ENCODE measurements at places on chromosomes 3 and 15. TPM values are rescaled to one million over a fixed set of nuclear protein-coding genes. Genes with fewer than 3 reads are reported as not detected.

ZCWPW2 gene
- total RNA-seq, result 1.1 TPM

PARP15 gene
- 11.4 TPM for total RNA-seq

TBL1XR1 gene
- total RNA-seq, result 160 TPM

AMOTL2 gene
- total RNA-seq, result 77.8 TPM

HGD gene
- 1.7 TPM for total RNA-seq

ZMYND10 gene
- total RNA-seq, result 32.8 TPM

TMEM207 gene
- not detected for total RNA-seq

CCR8 gene
- not detected for total RNA-seq

- no peak overlapping the region for H3K4me3 ChIP-seq
- no peak overlapping the region for H3K27ac ChIP-seq
Observed at GRCh38 chr3:31106204-31106603, 211.7 kb upstream of the GADL1 start.

GRCh38 chr3:46701181-46701939 is at the start of gene TMIE:
Gene TMIE, plus strand, starts transcription at chr3:46701392. Its CDS starts 96 bp downstream, at chr3:46701488.
- H3K27ac ChIP-seq, result peak within 1 kb of the TSS; percentile 41
- DNase-seq, result no peak

DNA sequence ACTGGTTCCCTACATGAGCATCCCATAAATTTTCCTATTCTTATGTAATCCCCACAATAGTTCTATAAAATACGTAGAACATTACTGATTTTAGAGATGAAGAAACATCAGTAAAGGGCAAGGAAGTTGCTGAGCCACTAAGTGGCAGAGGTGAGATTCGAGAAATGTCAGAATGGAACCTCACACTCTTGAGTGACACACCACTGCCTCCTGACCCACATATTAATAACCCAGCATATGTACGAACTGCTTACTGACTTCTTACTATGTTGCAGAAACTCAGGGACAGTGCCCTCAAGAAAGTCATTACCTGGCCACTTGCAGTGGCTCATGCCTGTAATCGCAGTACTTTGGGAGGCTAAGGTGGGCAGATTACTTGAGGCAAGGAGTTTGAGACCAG is 1022.4 kb downstream of the FHIT start:
- no peaks in the 10 kb centered on the region for H3K36me3 ChIP-seq
- H3K27ac ChIP-seq, result no peak overlapping the region
- no peak overlapping the region for H3K4me3 ChIP-seq
- no peaks in the 10 kb centered on the region for H3K4me1 ChIP-seq
- no peak for DNase-seq
- no peaks in the 10 kb centered on the region for H3K27me3 ChIP-seq

DNA sequence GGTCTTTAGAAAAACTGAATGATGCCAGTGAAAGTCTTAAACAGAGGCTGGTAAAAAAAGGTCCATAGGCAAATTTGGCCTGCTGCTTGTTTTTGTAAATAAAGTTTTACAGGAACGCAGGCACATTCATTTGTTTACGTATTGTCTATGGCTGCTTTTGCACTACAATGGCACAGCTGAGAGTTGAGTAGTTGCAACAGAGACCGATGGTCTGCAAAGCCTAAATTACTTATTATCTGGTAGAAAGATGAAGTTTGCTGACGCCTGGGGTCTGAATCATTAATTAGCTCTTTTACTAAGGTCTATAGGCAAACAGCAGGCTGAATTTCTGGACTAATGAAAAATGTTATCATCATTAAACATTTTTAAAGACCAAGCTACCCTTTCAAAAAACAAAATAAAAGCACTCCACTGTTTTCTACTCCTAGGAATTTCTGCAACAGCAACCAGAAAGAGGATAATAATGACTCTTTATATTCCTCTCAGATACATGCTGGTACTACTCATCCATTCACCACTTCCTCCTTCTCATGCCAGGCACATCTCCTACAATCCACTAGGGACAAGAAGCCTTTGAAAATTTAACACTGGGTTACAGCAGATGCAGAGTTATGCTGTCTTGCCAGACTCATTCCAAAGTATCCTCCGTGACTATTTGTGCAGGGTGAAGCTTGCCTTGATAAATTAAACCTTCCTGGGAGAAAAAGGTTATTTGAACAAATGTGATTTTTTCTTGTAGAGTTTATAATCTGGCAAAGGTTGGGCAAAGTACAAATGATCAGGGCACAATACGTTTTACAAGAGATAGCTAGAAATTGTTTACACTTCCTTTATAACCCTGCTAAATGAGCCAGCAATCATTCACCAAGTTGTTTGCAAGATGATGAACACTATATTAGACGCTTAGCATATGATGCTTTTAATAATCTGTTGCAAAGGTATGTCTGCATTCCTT is 6.0 kb downstream of the GATM start:
- H3K27me3 ChIP-seq, result peaks cover 6% of the 10 kb centered on the region
- H3K4me3 ChIP-seq, result no peak overlapping the region
- no peak for DNase-seq
- no peaks in the 10 kb centered on the region for H3K36me3 ChIP-seq
- H3K27ac ChIP-seq, result no peak overlapping the region

GRCh38 chr3:196162679-196163078 is 48.5 kb downstream of the ZDHHC19 start:
- H3K27me3 ChIP-seq, result no peaks in the 10 kb centered on the region
- no peaks in the 10 kb centered on the region for H3K36me3 ChIP-seq
- no peak overlapping the region for H3K27ac ChIP-seq
- no peak overlapping the region for H3K4me3 ChIP-seq

GRCh38 chr3:58434990-58435389 is 1.4 kb upstream of the PDHB start:
- no peak overlapping the region for H3K4me3 ChIP-seq
- peaks cover 22% of the 10 kb centered on the region for H3K36me3 ChIP-seq
- H3K27ac ChIP-seq, result no peak overlapping the region
- peaks cover 38% of the 10 kb centered on the region for H3K4me1 ChIP-seq
- DNase-seq, result no peak

GRCh38 chr15:33293713-33294334 is 16.9 kb upstream of the RYR3 start:
- H3K27ac ChIP-seq, result no peak overlapping the region
- H3K4me1 ChIP-seq, result no peaks in the 10 kb centered on the region
- no peaks in the 10 kb centered on the region for H3K27me3 ChIP-seq
- H3K36me3 ChIP-seq, result no peaks in the 10 kb centered on the region

DNA sequence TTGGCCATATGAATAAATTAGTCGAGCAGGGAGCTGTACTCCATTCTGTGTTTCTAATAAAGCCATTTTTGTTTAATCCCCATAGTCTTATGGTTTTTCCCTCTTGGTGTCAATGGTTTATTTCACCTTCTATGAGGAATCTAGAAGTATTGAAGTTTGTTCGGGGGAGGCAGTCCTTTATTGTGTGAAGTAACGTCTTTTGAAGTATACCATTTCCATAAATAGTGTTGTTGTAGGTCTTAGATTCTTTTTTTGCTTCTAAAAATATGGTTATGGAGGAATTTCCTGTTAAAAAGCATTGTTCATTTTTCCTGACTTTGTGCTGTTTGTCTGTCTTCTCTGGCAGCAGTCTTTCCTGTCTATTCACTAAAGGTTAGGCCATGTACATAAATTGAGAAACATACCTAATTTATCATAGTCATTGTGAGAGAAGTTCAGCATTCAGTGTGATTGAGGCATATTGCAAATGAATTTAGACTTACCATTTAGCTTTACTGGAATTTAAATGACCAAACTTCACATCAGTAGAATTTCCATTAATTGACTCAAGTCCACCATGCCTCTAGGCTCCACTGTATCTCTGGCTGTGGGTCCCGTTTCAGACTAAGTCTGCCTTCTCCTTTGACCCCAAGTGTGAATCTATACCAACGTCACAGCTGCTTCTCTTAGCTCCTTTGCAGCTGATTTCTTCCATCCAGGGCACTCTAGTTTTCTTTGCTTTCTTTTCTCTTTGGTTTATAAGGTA is 37.3 kb downstream of the YEATS2 start:
- no peak overlapping the region for H3K27ac ChIP-seq
- H3K4me1 ChIP-seq, result no peaks in the 10 kb centered on the region
- peaks cover 77% of the 10 kb centered on the region for H3K36me3 ChIP-seq
- no peak overlapping the region for H3K4me3 ChIP-seq
- DNase-seq, result no peak
- no peaks in the 10 kb centered on the region for H3K27me3 ChIP-seq

GRCh38 chr3:116338713-116339112 is 106.6 kb downstream of the LSAMP start:
- H3K27me3 ChIP-seq, result no peaks in the 10 kb centered on the region
- DNase-seq, result no peak
- H3K4me1 ChIP-seq, result no peaks in the 10 kb centered on the region

- no peaks in the 10 kb centered on the region for H3K27me3 ChIP-seq
Observed at GRCh38 chr3:169118666-169119370, 544.7 kb downstream of the MECOM start.

DNA sequence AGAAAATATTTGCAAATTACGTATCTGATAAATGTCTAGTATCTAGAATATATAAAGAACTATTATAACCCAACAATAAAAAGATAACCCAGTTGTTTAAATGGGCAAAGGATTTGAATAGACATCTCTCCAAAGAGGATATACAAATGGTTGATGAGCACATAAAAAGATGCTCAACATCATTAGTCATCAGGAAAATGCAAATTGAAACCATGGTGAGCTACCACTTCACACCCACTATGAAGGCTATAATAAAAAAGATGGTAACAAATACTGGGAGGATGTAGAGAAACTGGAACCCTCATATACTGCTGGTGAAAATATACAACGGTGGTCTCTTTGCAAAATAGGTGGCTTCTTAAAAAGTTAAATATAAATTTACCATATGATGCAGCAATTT is 28.0 kb downstream of the RAD51 start:
- no peaks in the 10 kb centered on the region for H3K36me3 ChIP-seq
- H3K4me3 ChIP-seq, result no peak overlapping the region
- H3K4me1 ChIP-seq, result no peaks in the 10 kb centered on the region
- no peaks in the 10 kb centered on the region for H3K27me3 ChIP-seq
- no peak overlapping the region for H3K27ac ChIP-seq

DNA sequence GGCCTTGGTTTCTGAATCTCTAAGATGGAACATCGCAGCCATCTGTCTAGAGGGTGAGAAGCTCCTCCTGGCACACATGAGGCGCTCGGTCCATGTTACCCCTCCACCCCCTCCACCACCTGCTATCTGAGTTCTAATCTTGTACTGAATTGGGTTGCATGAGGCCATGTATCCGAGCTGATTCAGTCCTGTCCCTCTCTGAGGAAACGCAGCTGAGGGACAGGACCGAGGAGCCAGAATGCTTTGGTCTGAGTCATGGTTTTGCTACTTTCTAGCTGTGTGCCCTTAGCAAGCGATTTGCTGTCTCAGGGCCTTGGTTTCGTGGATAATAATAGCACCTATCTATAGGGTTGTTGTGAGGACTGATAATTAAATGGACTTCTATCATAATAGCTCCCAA is 87.8 kb upstream of the SEC13 start:
- H3K27ac ChIP-seq, result no peak overlapping the region
- DNase-seq, result no peak
- H3K4me3 ChIP-seq, result no peak overlapping the region
- H3K36me3 ChIP-seq, result no peaks in the 10 kb centered on the region

DNA sequence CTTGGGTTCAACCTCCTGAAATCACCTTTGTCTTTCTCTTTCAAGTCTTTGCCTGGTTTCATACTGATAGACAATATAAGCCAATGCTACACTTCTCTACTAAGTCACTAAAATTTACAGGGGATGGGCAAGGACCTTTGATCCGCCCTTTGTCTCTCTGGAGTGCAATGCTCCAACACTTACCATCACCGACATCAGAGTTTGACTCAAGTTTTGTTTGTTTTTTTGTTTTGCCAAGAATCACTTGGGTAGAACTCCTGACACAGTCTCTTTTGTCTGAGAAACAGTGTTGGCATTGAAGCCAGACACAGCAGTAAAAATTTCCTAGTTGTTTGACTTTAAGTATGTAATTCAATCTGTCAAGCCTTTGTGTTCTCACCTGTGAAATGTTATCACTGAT is 29.3 kb downstream of the NFKBIZ start:
- H3K27ac ChIP-seq, result no peak overlapping the region
- no peaks in the 10 kb centered on the region for H3K27me3 ChIP-seq
- no peaks in the 10 kb centered on the region for H3K4me1 ChIP-seq
- no peaks in the 10 kb centered on the region for H3K36me3 ChIP-seq

DNA sequence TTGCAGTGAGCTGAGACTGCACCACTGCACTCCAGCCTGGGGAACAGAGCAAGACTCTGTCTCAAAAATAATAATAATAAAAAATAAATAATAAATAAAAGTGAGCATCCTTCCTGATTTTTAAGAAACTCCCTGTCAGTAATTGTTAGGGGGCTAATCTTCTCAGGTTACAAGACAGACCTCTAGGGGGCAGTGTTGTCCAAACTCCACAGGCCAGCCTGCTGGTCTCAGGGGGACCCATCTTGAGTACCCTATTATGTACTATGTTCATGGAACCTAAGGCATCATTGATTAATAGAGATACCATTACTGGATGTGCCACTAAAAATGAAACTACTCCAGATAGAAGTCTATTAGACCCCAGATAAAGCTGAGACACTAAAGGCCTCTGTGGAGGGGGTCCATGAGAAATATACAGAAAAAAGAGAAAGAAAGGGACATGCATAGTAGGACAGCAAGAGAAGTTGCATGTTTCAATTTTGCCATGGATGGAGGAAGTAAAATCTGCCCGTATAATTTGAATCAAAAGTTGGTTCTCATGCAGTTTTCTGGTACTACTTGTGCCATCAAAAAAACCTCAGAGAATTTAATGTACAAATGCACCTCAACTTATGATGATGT is 85.5 kb upstream of the CDV3 start:
- H3K27ac ChIP-seq, result no peak overlapping the region
- no peak for DNase-seq
- no peaks in the 10 kb centered on the region for H3K27me3 ChIP-seq
- H3K4me3 ChIP-seq, result no peak overlapping the region
- H3K4me1 ChIP-seq, result no peaks in the 10 kb centered on the region

GRCh38 chr15:66942649-66943390 is 122.6 kb upstream of the SMAD3 start:
- H3K4me3 ChIP-seq, result no peak overlapping the region
- no peak overlapping the region for H3K27ac ChIP-seq
- H3K27me3 ChIP-seq, result no peaks in the 10 kb centered on the region
- no peak for DNase-seq

Measured in lower lobe of right lung (tissue), 2 donors.